Epithelial cell of umbilical artery (primary cell): ENCODE measurements at places on chromosomes 16 and 17. TPM values are rescaled to one million over a fixed set of nuclear protein-coding genes. Genes with fewer than 3 reads are reported as not detected.

RAB34 gene
- 137 and 157 TPM in 2 replicates for total RNA-seq

CSF3 gene
- total RNA-seq = 0.46 and 0.97 TPM in 2 replicates

LPCAT2 gene
- 29.6 and 50.3 TPM in 2 replicates for total RNA-seq

NLRC5 gene
- 5.5 and 22.8 TPM in 2 replicates for total RNA-seq

ALOXE3 gene
- under 0.01 TPM in 1 of 2 replicates, not detected in the other for total RNA-seq

CDRT4 gene
- total RNA-seq = 0.46 and 0.65 TPM in 2 replicates

FBXW10 gene
- total RNA-seq = not detected in 2 replicates

DNAH2 gene
- total RNA-seq = under 0.01 and 0.30 TPM in 2 replicates

CDK5RAP3 gene
- 45.1 and 75.8 TPM in 2 replicates for total RNA-seq

CYGB gene
- total RNA-seq = 0.32 and 0.46 TPM in 2 replicates

ZG16 gene
- under 0.01 TPM in 1 of 2 replicates, not detected in the other for total RNA-seq

KRTAP2-2 gene
- total RNA-seq = not detected in 2 replicates

ALOX12B gene
- not detected in 2 replicates for total RNA-seq

KRT39 gene
- not detected in 2 replicates for total RNA-seq

ITGAX gene
- total RNA-seq = 0.76 and 1.3 TPM in 2 replicates

CSH2 gene
- not detected in 2 replicates for total RNA-seq

NUBP1 gene
- total RNA-seq = 25.0 and 29.0 TPM in 2 replicates

XYLT1 gene
- 0.30 and 0.97 TPM in 2 replicates for total RNA-seq

HOXB5 gene
- under 0.01 and 0.61 TPM in 2 replicates for total RNA-seq

TEKT1 gene
- total RNA-seq = not detected in 2 replicates

PPP1R27 gene
- total RNA-seq = not detected in 2 replicates

TP53TG3E gene
- not detected in 2 replicates for total RNA-seq

KRTAP2-1 gene
- total RNA-seq = not detected in 2 replicates

TBC1D3L gene
- 1.3 and 2.7 TPM in 2 replicates for total RNA-seq

ZNF688 gene
- total RNA-seq = 4.7 and 6.5 TPM in 2 replicates

KRT33A gene
- total RNA-seq = not detected in 2 replicates

MAF gene
- under 0.01 and 0.61 TPM in 2 replicates for total RNA-seq

CANT1 gene
- total RNA-seq = 43.5 and 60.9 TPM in 2 replicates

TEDC2 gene
- total RNA-seq = 7.4 and 9.1 TPM in 2 replicates

SPNS2 gene
- total RNA-seq = 17.3 and 19.2 TPM in 2 replicates

GPR179 gene
- total RNA-seq = not detected in 2 replicates

WNT9B gene
- total RNA-seq = not detected in 2 replicates

KCNJ18 gene
- not detected in 2 replicates for total RNA-seq

RRAD gene
- 0.65 and 1.5 TPM in 2 replicates for total RNA-seq

PNPO gene
- total RNA-seq = 21.1 and 45.6 TPM in 2 replicates

MYH2 gene
- total RNA-seq = not detected in 2 replicates

MYH1 gene
- not detected in 2 replicates for total RNA-seq

CFAP119 gene
- 1.5 and 1.6 TPM in 2 replicates for total RNA-seq

KIFC3 gene
- 43.5 and 45.8 TPM in 2 replicates for total RNA-seq

CNTNAP4 gene
- total RNA-seq = not detected in 2 replicates

PRR14 gene
- 4.0 and 6.8 TPM in 2 replicates for total RNA-seq

ABCA10 gene
- total RNA-seq = 0.32 and 1.1 TPM in 2 replicates

KCNG4 gene
- total RNA-seq = not detected in 2 replicates

FNDC8 gene
- total RNA-seq = not detected in 2 replicates

PIK3R5 gene
- under 0.01 TPM in 1 of 2 replicates, not detected in the other for total RNA-seq

HGS gene
- total RNA-seq = 64.3 and 78.6 TPM in 2 replicates

C1QL1 gene
- under 0.01 TPM in 1 of 2 replicates, not detected in the other for total RNA-seq

ITGAD gene
- total RNA-seq = not detected in 2 replicates

CHRNE gene
- 0.30 and 0.97 TPM in 2 replicates for total RNA-seq
